Stimulated activated CD8-positive, alpha-beta memory T cell treated with anti-CD3 and anti-CD28 coated beads, Interleukin-15, amount 100 ng/mL, for 1 hour (primary cell): ENCODE measurements at places on chromosomes 5 and 9.

DNA sequence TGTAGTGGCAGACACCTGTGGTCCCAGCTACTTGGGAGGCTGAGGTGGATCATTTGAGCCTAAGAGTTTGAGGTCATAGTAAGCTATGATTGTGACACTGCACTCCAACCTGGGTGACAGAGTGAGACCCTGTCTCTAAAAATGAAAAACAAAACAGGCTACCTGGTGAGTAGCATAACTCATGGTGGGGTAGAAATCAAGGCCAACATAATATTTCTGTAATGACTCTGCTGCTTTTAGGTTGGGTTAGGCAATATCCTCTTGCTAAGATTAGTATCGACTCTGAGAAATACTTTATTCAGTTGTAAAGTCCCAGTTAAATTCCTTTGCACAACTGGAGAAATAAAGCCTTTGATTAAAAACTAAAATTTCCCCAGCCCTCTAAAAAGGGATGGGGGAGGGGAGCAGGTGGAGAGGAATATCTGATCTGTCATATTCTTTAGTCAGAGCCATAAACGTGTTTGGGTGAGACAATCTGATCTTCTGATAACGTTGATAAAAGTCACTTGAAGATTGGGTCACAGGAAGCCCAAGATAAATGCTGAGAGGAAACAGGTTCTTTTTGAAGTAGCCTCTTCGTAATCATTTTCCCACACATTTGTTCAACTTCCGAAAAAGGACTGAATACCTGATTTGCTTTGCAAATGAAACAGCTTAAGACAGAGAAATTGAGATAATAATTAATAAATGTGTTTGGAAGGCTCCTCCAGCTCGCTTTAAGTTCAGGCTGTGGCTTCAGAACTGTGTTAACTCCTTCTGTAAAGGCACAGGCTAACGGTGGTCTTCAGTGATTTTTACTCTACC is 14.9 kb downstream of the IL4 start:
- DNase-seq = no peak

GRCh38 chr9:23736293-23736692 is 89.7 kb downstream of the ELAVL2 start:
- DNase-seq = no peak

DNA sequence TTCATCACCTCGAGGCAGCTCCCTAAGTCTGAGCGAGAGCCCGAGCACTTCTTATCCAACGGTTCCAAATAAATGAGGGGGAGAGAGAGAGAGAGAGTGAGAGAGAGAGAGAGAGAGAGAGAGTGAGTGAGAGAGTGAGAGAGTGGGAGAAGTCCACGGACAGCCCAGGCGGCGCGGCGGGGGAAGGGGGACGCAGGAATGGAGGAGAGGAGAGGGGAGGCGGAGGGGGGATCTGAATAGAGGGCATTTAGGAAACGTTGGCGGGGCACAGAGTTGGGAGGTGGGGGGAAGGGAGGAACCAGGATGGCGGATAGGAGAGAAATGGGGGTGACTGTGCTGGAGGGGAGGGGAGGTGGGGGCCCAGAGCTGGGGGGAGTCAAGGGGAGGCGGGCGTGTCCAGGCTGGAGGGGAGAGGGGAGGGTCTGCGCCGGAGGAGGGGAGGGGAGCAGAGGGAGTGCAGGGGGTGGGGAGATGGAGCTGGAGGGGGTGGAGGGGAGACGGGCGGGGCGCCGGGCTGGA is 398 bp upstream of the BASP1 start:
- no peak for DNase-seq

- no peak for DNase-seq
Measured at GRCh38 chr5:180820788-180821321, 18.2 kb upstream of the MGAT1 start.

- DNase-seq = no peak
Measured at GRCh38 chr5:1753490-1753889, 46.1 kb downstream of the MRPL36 start.

- DNase-seq = no peak
Measured at GRCh38 chr9:130542457-130543228, 36.7 kb upstream of the FUBP3 start.

DNA sequence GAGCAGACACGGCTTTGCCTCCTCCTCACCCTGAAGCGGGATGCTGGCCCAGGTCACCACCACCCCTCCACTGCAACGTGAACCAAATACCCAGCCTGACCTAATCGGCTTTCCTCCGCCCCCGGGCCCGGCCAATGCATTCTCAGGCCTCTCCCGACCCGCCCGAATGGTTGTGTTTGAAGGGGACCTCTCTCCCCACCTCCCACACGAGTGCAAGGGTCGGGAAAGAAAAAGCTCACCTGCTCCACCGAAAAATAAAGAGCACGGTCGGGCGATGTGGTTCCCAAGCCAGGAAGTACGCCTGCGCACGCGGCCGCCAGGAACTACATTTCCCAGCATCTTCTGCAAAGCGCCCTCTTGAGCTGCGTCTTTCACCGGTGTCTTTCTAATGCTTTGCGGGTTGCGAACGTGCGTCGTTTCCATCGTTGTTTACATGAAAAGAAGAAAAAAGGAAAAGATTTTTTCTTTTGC is at the start of gene ZNF883:
ZNF883 (minus strand) TSS at position 282 of the 471 bp plus-strand sequence.
- DNase-seq = peak; percentile 1

DNA sequence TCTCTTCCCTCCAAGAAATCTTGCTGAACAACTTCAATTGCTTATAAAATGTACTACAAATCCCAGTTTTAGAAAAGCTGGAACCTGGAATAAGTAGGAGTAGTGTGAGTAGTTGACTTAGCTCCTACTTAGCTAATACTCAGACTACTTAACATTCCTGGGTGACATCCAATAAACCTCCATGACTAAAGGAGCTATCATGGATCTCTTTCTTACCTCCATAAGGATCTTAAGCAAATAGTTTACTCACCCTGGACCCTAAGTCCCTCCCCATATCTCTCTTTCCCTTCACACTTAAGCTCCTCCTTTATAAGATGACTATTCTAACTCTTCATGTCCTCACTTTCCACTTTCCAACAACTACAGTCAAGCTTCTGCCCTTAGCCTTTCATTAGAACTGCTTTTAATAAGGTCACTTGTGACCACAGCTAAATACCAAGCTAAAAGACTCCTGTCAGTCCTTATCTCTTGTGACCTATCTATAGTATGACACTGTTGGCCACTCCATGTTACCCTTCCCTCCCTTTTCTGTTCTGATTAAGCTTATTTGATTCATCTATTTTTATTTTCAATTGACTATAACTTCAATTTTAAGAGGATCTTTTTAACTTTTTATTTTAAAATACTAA is 194.9 kb downstream of the RFX3 start:
- DNase-seq = no peak

- no peak for DNase-seq
Measured at GRCh38 chr9:74951107-74951720, 1.5 kb downstream of the C9orf40 start.

- DNase-seq = no peak
Measured at GRCh38 chr5:136584474-136584873, 219.1 kb upstream of the TRPC7 start.

- DNase-seq = no peak
Measured at GRCh38 chr5:129653057-129653375, 94.9 kb upstream of the MINAR2 start.

GRCh38 chr5:54517512-54518145 is at the start of gene SNX18:
Gene SNX18, plus strand, starts transcription at chr5:54517759. Its CDS starts 194 bp downstream, at chr5:54517953.
- peak; percentile 71 for DNase-seq

GRCh38 chr5:88555674-88556073 is 287.0 kb upstream of the TMEM161B start:
- DNase-seq = no peak

GRCh38 chr9:98047002-98047401 is 9.5 kb upstream of the NANS start:
- DNase-seq = no peak

GRCh38 chr9:86942281-86943200 is 4.8 kb downstream of the GAS1 start:
- no peak for DNase-seq

DNA sequence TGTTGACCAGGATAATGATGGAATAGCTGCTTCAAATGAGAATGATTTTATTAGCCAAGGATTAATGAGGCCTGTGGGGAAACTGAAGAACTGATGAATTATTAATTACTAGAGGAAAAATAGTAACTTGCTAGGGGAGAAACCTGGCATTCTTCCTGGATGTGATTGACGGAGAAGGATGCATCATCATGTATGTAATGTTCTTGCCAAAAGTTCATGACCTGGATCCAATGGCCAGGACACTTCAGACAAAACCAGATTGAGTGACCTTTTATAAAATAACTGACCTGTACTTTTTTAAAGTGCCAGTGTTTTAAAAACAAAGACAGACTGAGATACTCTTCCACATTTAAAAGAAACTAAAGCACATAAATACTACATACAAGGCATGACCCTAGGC is 23.7 kb downstream of the KIAA1191 start:
- no peak for DNase-seq

GRCh38 chr9:71355884-71356283 is 234.5 kb upstream of the TRPM3 start:
- DNase-seq = no peak

DNA sequence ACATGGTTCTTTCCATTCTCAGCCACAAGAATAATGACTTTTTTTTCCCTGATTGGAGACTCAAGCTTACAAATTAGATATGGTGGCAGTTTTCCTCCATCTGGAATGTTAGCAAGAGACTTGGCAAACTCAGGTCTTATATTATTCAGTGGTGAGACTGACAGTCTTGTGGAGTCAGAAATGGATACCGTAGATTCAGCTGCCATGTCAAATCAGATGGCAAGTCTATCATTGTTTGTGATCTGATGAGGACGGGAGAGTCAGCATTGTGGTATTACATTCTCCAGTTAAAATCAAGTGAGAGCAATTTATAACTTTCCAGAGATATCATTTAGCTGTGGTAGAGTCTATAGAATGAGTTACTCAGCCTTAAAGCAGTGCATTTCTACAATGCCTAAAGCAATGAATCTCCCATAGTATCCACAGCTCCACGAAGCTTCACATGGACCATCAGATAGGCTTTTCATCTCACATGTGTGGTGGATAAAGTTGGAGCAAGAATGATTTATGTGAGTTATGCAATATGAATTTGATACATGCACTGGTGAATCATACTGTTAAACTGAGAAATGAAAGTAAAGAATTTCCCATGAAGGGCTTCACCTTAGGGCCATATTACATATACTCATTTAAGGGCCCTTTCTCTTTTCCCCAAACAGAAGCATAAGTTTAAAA is 430.6 kb downstream of the ZNF608 start:
- no peak for DNase-seq

DNA sequence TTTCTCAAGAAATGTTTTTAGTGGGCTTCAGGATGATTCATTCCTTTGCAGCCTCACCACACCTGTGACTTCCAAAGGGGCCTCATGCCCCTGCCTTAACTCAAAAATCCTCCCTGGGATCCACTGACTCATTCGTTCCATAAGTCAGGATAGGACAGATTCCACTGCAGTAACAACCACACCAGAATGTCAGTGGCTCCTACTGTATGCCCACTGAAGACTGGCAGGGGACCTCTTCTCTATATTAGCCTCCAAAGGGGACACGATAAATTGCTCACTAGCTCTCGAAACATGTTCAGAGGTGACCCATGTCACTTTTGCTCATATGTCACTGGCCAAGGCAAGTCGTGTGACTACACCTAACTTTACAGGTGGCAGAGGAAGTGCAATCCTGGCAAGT is 25.7 kb upstream of the LHX2 start:
- no peak for DNase-seq

- DNase-seq = no peak
Measured at GRCh38 chr9:89354471-89354870, 36.2 kb downstream of the SECISBP2 start.

DNA sequence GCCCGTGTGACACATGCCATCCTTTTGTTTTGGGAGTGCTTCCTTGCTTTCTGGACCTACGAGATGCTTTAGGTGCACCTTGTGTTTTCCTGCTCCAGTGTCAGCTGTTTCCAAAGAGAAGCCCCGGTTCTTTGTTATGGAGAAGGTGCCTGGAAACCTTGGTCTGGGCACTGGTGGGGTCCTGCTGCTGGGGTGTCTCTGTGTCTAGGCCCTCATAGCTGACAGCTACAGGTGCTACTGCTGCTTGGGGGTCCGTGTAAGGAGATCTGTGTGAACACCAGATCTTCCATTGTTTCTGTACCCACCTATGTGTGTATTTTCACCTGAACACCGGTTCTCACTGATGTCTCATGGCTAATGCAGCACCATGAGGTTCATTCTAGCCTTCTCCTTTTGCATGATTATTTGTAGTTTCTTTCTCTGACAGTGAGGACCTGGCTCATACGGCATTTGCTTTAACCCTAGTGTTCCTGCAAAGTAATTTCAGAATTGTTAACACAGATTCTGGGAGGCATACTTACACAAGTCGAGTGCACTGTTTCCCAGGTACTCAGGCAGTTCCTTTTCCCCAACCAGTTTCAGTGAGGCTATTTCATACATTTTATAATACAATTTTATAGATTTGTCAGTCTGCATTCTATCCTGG is 13.2 kb upstream of the FAM120AOS start:
- DNase-seq = no peak

- DNase-seq = no peak
Measured at GRCh38 chr5:180287404-180287803, 4.5 kb downstream of the MAPK9 start.

- DNase-seq = no peak
Measured at GRCh38 chr5:159171274-159171673, 38.1 kb downstream of the RNF145 start.

DNA sequence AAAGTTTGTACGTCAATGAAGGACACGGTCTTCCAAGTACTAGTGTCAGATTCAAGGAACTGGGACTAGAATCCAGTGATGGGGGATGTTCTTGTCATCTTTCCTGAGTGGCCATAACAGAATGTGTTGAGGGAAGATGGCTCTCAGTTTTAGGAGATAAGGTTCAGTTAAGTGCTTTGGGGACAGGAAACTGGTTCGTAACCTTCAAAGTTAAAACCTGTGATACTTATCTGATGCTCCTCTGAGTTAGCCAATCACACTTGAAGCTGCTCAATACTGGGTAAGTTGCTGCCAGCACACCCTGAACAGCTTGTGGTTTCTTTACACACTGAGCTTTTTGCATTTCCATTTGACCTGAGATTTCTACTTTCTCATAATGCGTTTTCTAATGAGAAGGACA is 64.4 kb downstream of the PIK3R1 start:
- DNase-seq = no peak

GRCh38 chr9:113720495-113720894 is 155.6 kb upstream of the ZNF618 start:
- DNase-seq = no peak

DNA sequence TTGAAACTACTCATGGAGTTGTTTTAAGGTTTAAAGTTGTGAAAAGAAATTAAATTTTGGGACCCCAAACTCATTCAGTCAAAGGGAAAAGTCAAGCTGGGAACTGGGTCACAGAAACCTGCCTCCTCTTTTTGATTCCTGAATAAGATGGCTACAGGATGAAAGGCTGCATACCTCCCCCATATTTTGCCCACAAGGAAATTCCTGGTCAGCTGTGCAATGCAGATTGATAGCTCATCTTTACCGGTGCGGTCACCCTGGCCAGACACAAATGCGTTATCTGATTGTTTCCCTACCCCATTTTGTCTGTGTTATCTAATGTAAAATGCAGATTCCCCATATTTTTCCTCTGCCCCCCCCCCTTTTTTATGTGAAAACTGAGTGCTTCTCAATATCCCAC is 1.3 kb downstream of the HAVCR2 start:
- no peak for DNase-seq
